HS-5 (cell line): ENCODE measurements at places on chromosomes 7 and 10.

DNA sequence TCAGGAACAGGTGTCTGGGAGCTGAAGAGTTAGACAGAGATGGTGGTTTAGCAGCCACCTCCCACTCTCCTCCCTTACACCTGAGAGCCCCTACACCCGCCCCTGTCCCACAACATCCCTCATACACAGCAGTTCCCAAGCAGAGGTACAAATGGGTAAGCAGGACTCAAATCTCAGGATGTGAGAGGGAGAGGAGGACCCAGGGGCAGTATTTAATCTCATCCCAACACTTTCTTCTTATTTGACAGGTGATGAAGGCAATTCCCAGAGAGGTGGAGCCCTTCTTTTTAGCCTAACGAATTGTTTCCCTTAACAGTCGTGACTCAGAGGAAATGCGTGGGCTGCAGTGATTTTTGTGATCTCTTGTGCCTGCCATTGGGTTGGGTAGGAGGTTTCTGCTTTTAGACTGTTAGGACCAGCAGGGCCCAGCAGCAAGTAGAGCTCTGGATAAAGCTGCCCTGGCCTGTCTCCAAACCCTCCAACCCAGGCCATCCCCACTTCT lies 191.3 kb downstream of the HECW1 start:
- no peak for DNase-seq

GRCh38 chr10:94125856-94126255 lies 132.1 kb downstream of the PLCE1 start:
- DNase-seq = no peak

GRCh38 chr10:128994598-128995143 lies 472.4 kb upstream of the MGMT start:
- DNase-seq = no peak

- DNase-seq = no peak
These were observed 57.5 kb downstream of the PWWP2B start for GRCh38 chr10:132454296-132455198.

GRCh38 chr7:7720193-7720592 lies 1.8 kb upstream of the RPA3 start:
- DNase-seq = no peak

- DNase-seq = no peak
These were observed 77.9 kb upstream of the MXI1 start for GRCh38 chr10:110129490-110129889.

DNA sequence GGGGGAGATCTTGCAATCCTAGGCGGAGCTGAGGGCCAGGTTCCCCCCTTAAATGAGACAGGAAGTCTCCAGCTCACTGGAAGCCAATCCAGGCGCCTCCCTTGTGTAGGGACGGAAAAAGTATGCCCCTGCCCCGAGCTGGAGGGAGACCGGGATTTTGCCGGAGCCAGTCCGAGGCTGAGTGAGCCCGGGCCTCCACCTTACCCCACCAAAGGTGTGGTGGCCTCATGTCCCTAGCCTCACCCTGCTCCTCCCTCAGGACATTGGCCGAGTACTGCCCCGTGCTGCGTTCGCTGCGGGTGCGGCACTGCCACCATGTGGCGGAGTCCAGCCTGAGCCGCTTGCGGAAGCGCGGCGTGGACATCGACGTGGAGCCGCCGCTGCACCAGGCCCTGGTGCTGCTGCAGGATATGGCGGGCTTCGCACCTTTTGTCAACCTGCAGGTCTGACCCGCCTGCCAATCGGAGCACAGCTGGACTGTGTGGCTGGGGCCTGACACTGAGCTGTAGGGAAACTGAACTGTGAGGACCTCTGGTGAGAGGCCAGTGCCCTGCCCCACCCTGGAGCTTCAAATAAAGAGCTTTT lies 2.0 kb downstream of the FBXL15 start:
- no peak for DNase-seq

- DNase-seq = no peak
These were observed 31.0 kb downstream of the SRRM3 start for GRCh38 chr7:76232698-76233097.
